ENCODE measurements at places on chromosomes 7 and 10.

DNA sequence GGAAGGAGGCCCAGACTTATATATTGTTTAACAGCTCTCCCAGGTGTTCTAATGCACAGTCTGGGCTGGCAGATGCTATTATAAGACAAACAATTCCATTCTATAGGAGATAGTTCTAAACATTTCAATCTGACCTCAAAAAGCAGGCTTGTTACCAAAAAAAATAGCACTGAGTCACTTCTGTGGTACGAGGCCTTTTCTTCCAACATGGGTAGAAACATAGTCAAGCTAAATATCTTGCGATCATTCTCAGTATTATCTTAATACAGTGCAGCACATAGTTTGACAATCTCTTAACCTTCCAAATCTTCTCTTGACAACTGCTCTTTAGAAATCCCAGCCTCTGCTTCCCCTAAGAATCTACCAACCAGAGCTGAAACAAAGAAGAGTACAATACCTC is 46.6 kb upstream of the MKX start:
- peak; percentile 30 for DNase-seq

DNA sequence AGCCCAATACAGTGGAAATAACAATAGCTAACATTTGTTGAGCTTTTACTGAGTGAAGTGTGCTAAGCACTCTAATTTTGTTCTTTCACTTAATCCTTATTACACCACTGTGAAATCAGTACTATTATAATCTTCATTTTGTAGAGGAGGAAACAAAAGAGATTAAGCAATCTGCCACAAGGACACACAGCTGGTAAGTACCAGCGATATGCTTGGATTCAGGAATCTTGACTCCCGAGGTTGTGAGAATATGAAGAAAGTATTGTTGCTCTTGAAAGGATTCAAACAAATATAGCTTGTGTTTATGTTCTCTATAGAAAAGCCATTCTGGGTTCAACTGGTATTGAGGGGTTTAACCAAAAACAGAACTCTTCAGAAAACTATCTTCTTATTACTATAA is 93.7 kb upstream of the HECTD2 start:
- DNase-seq = no peak

DNA sequence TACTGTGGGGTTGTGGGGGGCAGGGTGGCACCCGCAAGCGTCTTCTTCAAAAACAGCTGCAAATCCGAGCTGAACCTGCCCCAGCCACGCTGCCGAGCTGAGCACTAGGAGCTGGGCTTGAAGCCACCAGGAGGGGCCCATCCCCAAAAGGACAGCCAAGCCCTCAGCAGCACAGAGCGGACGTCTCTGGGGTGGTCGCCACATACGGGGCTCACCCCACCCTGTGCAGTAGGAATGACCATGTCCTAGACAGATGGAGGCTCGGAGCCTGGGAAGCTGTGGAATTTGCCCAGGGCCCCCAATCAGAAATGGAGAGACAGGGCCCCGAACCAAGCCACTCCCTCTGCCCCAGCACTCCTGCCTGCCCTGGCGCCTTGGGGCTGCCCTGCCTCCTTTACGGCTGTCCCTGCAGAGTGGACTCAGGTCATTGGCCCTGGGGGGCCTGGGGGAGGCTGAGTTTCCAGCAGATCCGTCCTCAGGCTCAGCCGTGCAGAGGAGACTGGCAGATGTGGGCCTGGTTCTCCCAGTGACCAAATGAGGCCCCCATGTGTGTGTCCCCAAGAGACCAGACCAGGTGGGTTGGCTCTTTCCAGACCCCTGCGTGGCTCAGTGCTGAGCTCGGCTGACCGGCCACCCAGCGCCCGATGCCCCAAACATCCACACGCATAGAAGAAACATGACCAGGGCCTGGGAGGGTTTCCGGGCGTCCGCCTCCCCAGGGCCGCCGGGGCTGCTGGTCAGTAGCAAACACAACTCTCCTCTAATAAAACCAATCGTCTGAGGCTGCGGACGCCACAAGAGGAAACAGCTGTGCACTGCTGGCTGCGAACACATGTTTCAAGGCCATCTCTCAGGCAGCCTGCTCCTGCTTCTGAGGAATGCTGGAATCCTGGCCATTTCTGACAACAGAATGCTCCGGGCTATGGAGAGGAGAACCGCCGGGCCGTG is 54.9 kb downstream of the PDGFA start:
- peak; percentile 44 for DNase-seq

DNA sequence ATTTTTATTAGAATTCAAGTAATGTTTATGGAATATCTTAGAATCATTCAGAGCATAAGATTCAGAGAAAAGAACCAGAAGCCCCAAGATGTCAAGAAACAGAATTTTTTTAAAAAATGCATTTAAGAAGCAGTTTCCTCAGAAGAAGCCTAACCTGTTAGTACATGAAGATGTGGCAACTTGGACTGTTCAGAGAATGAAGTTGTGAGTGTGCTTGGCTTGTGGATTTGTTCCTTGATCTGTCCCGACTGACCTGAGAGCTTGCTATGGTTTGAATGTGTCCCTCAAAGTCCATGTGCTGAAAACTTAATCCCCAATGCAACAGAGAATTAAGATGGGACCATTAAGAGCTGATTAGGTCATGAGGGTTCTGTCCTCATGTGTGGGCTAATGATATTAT is 13.8 kb upstream of the AFAP1L2 start:
- DNase-seq = no peak

DNA sequence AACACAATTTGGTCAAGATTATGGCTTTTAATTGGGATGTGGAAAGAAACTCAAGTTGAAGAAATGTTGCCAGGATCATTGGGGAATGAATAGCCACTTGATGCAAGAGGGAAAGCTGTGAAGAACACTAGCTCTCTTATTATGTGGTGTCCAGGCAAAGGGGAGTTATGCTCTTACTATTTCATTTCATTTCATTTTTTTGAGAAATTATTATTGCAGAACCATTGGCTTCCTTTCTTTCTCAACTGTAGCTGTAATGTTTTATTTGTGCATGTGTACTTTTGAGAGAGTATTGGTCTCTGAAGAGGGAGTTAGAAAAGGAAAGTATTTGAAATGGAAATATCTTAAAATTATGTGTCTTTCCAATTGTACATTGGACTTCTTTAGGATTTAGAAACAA is 312.6 kb upstream of the BMPER start:
- DNase-seq = no peak

Measured in HFFc6 (cell line).